ENCODE measurements at places on chromosomes 4 and X. TPM values are rescaled to one million over a fixed set of nuclear protein-coding genes. Genes with fewer than 3 reads are reported as not detected.

- peak; percentile 0 for DNase-seq
Measured at GRCh38 chr4:69617083-69617694, 22.3 kb downstream of the UGT2A2 start.

RELL1 gene
- polyA plus RNA-seq = 9.2 TPM

- peak; percentile 4 for DNase-seq
Measured at GRCh38 chr4:182010876-182011275, 232.3 kb upstream of the TENM3 start.

UGT2B11 gene
- not detected for polyA plus RNA-seq

DNA sequence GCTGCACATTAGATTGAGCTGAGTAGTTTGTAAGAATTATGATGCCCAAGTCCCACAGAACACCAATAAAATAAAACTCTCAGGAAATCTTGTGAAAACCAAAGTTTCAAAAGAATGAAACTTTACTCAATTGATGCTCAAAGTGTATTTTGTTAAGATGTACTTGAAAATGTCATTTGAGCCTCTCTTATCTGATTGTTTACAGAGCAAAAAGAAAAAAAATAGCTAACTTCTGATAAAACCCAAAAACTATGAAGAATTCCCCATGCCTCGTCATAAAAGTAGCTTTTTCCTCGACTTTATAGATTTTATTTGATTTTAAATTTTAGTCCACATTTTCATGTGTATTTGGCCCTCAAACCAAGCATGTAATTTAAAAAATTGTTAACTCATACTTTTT, 521.5 kb upstream of the FTHL17 start:
- DNase-seq = no peak

DNA sequence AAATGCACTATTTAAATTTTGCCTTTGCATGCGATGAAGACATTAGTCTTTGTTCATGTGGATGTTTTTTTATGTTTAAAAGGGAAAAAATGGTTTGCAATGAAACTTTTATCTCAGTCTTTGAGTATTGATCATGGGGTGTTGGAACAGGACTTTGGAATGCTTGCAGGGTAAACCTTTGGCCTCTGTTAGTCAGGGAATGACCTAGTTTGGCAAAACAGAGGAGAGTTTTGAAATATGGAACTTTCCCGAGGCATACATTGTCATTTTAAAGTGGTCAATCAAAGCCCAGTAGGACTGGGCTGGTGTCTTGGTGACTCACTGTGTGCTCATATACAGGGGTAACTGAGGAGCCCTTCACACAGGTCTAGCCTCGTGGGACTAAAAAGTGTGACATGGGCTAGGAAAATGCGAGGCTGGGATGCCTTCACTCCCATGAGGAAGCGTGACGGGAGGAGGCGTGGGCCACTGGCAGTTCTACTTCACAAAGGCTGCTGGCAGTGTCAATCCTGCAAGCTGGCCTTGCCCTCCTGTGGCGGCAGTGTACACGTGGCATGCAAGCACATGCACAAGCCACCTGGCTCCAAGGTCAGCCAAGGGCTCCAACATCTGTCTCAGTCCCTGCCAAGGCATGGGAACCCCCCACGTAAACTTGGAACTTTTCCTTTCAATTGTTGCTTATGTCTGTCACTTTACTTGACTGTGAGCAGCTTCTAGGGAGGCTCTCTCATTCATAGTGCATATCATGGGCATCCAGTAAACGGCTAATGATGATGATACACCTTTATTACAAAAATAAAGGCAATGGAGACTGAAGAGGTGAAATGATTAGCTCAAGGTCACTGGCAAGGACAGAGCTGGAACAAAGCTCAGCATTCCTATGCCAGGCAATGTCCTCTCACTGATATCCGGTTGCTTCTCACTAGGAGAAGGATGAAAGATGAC, 5.2 kb upstream of the F11 start:
- no peak for DNase-seq

GRCh38 chrX:79081895-79082512, 62.5 kb upstream of the GPR174 start:
- DNase-seq = no peak

Data from AG04450 (cell line).